ENCODE measurements at places on chromosomes 5 and 9.

DNA sequence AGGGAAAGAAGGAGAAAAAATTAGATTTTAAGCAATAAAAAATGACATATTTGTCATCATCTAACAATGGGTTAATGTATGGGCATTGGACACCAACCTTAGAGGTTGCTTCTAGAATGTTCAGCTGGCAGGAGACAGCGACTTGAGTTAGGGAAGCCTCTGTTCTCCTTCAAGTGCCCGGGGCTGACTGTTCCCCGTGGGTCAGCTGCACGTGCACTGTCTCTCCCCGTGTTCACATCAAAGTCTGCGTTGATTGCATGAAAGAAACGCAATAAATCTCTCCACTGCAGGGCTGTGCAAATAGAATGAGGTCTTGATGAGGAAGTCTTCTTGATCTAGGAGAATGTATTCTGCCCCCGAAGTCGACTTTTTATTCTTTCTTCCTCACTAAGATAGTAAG, at the start of gene GLT6D1:
Gene GLT6D1, minus strand, starts transcription at position 345 of the 400 bp plus-strand sequence. CDS start 353 bp downstream, outside the sequence.
- DNase-seq = no peak

- DNase-seq = no peak
These were observed 314.7 kb upstream of the GRAMD2B start for GRCh38 chr5:126108470-126108869.

DNA sequence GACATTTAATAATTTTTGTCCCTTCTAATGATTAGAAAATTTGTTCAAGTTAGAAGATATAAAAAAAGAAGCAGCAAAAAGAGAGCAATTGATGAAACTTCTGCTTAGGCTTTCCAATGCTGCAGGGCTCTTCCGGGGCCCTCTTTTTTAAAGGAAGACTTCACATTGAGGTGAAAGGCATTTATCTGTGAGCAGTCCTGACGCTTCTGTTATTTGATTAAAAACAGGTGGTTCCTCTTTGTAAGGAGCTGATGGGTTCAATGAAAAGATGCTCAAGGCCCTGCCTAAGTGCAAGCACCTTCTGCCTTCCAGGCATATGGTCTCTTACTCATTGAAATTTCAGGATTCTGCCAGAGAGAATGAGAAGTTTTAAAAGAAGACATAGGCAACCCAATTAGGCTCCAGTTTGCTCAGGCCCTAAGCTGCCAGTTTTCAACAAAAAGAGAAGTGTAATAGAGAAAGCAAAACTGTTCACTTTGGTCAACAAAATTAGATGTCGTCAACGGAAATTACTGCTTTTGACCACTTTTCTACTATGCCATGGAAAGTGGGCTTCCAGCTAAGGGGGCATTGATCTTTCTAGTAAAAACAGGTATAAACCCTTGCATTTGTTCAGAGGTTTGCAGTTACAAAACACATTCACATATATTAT, 100.2 kb downstream of the INSYN2B start:
- DNase-seq = no peak

- no peak for DNase-seq
These were observed 9.1 kb upstream of the CDC42SE2 start for GRCh38 chr5:131254741-131255140.

DNA sequence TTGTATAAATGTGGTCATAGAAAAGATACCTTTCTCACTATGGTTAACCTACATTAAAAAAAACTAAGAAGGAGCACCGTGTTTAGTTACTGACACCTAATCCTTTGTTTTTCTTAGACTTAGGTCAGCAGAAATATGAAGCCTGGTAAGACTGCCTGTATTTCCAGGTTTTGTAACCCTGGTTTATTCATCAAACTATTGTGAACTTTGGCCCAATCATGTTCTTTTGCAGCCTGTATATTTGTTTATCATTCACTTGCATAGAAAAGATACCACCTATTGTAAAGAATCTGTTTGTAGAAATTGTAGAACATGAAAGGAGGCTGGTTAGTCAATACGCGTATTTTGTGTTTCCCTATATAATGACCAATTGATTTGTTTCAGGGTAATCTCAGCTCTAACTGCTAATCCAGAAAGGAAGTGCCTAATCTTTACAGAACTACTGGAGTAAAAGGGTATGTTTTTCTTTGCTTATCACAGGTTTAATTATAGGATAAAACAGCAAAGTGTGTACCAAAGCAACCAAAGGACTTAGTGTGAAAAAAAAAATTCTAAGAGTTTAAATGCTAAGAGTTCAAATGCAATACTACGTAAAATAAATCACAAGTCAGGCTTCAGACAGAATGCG, 103.6 kb downstream of the LURAP1L start:
- peak; percentile 49 for DNase-seq

DNA sequence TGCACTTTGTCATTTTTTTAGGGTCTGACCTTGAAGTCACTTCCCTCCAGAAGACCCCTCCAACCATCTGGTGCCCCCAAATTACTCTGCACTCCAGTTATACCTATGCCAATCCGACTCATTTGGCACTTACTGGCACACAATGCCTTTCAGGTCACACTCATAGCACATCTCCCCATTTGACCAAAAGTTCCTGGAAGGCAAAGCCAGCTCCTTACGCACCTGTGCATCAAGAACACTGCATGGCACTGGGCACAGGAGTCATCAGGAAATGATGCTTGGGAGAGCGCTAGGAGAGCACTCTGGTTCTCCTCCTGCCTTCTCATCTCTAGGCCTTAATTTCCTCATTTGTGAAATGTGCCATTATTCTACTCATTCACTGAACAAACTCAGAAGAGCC, 2.9 kb downstream of the TNIP1 start:
- no peak for DNase-seq

- DNase-seq = peak; percentile 72
These were observed 338.0 kb downstream of the SEMA5A start for GRCh38 chr5:9207817-9208418.

DNA sequence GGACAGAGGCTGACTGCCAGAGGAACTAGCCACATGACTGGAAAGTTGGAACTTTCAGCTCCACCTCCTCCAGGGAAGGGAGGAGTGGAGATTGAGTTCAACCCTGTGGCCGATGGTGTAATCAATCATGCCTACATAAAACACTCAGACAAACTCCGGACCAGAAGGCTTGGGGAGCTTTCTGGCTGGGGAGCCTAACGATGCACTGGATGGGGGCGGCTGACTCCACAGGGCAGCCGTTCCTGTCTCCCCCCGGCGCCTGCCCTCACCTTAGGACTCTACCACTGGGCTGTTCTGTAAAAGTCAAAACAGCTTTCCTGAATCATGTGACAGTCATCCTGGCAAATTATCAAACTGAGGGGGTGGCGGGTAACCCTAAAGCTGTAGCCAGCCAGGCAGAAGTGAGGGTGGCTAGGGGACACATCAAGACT, 58.0 kb downstream of the GOLM1 start:
- no peak for DNase-seq
